ENCODE measurements at places on chromosomes 2 and 18.
A peak's percentile ranks its signal among the peaks of the same experiment; 100 is the strongest.

- peak; percentile 49 for DNase-seq
Measured at GRCh38 chr2:26462511-26463243, 15.2 kb downstream of the OTOF start.

DNA sequence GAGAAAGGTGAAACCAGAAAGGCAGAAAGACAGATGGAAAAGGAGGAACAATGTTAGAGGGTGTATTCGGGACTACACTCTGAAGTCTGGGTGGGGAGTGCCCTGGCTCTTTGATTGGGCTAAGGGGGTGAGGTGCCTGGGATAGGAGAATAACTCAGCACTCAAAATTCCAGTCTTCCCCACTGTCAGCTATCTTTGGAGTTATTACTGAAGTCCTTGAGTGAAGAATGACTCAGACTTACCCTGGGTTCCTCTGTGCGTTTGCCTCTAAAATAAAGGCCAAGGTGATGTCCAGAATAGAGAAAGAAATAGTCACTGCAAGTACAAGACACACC is 151.8 kb upstream of the SERPINE2 start:
- no peak for DNase-seq

DNA sequence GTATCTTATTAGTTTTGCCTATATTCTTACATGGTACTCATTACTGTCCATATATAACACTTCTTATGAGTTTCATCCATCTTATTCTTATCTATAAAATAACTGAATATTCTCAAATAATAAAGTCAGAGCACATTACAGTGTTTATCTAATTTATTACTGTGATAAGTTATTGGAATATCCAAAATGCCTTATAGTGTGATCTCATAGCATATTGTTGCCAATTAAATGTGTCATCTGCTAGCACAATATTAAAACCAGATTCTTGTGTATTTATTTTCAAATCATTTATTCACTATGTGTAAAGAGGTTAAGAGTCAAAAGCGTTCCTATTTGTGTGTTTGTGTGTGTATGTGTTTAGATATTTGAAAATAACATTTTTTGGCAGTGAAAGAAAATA is 151.9 kb downstream of the WDR7 start:
- DNase-seq: no peak

- no peak for DNase-seq
Measured at GRCh38 chr2:36792951-36793350, 96.4 kb downstream of the VIT start.

- no peak for DNase-seq
Measured at GRCh38 chr2:120910956-120911951, 175.6 kb downstream of the GLI2 start.

- peak; percentile 37 for DNase-seq
Measured at GRCh38 chr18:55337908-55338521, 250.0 kb downstream of the TCF4 start.

- no peak for DNase-seq
Measured at GRCh38 chr2:175034716-175035115, 29.5 kb upstream of the CHN1 start.

DNA sequence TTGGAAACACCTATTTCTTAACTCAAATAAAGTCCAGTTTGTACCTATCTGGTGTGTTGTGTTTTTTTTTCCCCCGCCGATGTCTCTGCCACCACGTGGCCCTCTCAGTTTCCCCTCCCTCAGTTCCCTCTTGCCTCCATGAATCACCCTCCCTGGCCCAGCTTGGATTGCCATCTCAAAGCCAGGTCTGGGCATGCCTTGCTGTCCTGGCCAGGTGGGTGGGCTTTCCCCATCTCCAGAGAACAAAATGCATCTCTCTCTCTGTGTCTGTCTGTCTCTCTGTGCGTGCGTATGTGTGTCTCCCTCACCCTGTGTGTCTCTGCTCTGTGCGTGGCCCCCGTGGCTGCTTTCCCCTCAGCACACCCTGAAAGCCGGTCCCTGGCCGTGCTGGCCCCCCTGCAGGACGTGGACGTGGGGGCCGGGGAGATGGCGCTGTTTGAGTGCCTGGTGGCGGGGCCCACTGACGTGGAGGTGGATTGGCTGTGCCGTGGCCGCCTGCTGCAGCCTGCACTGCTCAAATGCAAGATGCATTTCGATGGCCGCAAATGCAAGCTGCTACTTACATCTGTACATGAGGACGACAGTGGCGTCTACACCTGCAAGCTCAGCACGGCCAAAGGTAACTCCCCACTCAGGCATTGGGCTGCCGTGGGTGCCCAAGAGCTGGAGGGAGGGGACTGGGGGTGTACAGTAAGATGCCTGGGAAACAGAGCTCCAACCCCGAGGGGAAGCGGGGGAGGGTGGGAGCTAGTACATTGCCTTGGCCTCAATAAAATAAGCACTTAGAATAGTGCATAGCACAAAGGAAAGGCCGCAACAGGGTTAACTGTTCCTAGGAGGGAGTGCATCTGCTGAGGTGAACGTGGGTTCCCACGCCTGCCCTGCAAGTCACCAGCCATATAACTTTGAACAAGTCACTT is 31.6 kb upstream of the GMPPA start:
- DNase-seq: peak; percentile 23

DNA sequence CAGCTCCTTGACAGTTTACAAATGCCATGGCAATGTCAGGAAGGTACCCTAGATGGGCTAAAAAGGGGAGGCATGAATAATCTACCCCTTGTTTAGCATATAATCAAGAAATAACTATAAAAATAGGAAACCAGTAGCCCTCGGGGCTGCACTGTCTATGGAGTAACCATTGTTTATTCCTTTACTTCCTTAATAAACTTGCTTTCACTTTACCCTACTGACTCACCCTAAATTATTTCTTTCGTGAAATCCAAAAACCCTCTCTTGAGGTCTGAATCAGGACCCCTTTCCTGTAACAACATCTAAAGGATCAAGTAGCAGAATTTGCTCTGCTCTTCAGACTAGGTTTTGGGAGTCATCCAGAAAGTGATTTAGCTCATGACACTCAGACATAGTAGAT is 43.7 kb downstream of the CD8B2 start:
- DNase-seq: no peak

DNA sequence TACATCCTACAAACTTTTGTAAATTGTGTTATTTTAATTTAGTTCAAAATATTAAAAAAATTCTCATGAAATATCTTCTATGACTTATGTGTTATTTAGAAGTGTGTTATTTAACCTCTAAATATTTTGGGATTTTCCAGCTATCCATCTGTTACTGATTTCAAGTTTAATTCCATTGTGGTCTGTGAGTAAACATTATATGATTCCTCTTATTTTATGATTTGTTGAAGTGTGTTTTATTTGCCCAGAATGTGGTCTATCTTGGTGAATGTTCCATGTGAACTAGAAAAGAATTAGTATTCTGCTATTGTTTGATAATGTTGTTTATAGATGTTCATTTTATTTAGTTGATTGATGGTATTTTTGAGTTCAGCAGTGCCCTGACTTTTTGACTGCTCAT is 136.0 kb downstream of the ZNF804A start:
- no peak for DNase-seq

- no peak for DNase-seq
Measured at GRCh38 chr18:79068341-79068936, 755 bp upstream of the ATP9B start.

DNA sequence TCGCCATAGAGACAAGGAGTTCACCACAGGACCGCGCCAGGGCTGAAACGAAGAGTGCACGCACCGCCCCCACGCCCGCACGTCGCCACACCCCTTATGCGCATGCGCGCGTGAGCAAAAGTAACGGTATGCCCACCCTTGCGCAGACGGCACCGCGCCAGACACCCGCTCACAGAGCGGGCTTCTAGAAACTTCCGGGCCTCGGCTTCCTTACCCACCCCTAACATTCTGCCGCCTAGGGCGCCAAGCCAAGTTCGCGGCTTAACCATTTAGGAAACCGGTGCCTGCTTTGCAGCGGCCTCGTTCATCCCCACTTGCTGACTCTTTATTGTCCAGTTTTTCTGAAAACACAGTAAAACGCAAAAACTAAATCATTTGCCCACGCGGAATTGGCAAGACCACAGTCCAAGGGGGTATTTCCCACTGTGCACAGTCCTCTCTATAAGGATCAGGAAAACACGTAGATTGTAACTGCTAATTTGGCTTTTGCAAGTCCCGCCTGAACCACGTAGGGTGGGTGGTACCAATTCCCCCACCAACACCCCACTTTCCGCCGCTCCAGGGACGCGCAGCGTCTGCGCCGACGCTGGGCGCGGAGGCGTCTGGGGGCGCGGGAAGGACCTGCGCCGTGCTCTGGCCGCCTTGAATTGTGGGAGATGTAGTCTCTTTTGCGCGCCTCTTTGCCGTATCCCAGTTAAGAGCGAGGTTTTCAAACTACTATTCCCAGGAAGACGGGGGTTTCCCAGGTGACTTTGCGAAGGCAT is at the start of the genes FBXO15 and TIMM21:
FBXO15 (minus strand) TSS at position 56 of the 764 bp plus-strand sequence; CDS start at position 7, 49 bp downstream.
TIMM21 (plus strand) TSS at position 745 of the 764 bp plus-strand sequence. CDS start 286 bp downstream, outside the sequence.
- DNase-seq: peak; percentile 98

DNA sequence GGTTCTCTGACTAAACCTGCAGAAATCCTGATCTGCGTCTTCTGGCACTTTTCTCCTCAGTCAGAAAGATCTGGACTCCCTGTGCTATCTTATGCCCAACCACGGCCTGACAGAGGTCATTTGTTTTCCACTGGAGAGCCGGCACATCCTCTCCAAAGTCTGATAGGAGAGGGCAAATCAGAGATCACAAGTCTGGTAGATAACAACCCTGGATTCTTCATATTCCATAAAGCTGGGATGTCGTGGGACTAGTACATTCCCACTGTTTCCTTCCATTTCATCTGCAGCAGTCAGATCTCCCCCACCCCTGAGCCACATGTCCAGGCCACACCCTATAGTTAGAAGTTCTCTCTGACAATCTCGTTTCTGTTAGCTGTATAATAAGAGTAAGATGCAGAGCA is 157.0 kb downstream of the MGAT5 start:
- no peak for DNase-seq
